GM04503 (cell line): ENCODE measurements at places on chromosomes 12 and 14.

DNA sequence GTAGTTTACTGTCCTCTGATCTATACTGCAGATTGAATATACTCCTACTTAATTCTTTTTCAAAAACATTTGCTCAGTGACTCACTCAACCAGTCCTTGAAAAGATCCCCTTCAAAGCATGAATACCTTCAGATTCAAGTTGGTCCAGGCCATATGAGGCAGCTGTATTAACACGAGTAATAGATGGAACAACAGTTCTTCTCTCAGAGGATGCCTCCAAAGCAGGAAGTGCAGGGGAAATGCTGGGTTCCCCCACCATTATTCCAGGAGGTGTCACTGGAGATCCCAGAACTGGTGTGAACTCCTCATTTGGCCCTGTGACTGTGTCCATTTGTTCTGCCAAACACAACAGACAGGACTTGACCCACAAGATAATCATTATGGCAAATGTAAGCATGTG lies 20.6 kb downstream of the ARMH4 start:
- DNase-seq: no peak

GRCh38 chr12:7210642-7211151 lies 21.2 kb downstream of the PEX5 start:
- DNase-seq: no peak

GRCh38 chr12:59744564-59744963 lies 148.7 kb downstream of the SLC16A7 start:
- DNase-seq: no peak

GRCh38 chr12:84793558-84794367 lies 118.8 kb downstream of the SLC6A15 start:
- DNase-seq: no peak

- no peak for DNase-seq
Observed at GRCh38 chr14:100673085-100673806, 53.4 kb upstream of the DLK1 start.

DNA sequence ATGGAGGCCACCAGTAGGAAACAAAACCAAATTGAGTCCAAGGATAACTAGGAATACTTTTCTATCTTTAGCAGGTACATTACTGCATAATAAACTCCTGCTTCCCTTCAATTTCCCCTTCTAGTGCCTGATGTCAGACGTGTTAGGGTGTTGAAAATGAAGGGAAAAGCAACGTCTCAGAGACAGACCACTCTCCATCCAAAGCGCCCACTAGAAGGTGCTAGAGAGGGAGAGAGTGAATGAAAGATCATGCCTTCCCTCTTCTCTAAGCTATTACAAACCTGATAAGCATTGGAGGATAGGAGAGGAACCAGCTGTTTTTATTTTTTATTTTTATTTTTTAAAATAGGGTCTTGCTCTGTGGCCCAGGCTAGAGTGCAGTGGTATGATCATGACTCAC lies 64.1 kb downstream of the ZNF641 start:
- DNase-seq: no peak

DNA sequence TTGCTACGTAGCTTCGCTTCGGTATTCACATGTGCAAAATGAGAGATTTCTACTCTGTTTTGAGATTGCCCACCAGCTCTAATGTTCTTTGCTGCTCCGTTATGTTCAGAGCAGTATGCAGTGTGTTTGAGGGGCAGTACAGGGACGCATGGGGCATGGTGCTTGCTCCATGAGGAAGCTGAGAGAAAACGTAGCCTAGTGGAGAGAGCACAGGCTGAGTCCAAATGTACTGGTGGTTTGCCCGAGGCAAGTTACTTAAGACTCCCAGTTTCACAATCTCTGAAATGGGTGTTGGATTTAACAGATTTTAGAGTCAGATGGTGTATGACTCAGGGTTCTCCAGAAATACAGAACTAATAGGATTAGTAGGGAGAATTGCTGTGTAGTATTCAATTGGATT lies 310.5 kb downstream of the ETNK1 start:
- no peak for DNase-seq

- no peak for DNase-seq
Observed at GRCh38 chr14:77436042-77436441, 12.7 kb upstream of the NOXRED1 start.

DNA sequence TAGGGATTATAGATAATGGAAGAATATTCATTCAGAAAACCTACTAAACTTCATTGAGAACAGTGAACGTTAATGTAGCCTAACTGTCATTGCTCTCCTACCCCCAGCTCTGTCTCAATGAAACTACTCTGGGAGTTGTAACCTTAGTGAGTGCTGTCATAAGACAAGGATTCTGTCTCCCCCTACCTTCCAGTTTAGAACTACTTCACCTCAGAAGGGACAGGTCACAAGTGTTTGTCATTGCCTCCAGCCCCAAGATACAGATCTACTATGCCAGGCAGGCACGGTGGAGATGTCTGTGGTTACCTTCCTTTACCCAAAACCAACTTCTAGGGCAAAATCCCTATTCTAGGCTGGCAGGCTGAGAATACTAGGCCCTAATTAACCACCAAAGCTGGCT lies 833.1 kb upstream of the SEL1L start:
- DNase-seq: no peak

GRCh38 chr14:75804570-75805275 lies 143.7 kb downstream of the TTLL5 start:
- DNase-seq: no peak

GRCh38 chr14:73741386-73741875 lies 27.2 kb upstream of the PNMA1 start:
- DNase-seq: no peak

DNA sequence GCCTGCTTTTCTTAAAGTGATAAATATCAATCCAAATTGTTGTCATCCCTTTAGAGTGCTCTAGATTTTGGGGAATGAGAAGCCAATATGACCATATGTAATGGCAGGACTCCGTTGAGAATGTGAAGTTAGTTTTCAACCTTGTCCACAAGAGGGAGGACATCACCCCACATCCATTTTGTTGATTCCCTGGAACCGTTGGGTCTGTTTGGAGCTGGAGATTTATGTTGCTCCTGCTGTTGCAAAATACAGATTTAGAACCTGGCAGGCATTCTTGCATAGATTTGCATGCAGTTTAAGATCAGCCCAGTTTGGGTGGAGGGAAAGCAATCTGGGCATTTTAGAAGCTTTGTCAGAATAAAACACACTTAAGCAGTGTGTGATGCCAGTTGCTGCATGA lies 620.1 kb downstream of the NRXN3 start:
- no peak for DNase-seq

DNA sequence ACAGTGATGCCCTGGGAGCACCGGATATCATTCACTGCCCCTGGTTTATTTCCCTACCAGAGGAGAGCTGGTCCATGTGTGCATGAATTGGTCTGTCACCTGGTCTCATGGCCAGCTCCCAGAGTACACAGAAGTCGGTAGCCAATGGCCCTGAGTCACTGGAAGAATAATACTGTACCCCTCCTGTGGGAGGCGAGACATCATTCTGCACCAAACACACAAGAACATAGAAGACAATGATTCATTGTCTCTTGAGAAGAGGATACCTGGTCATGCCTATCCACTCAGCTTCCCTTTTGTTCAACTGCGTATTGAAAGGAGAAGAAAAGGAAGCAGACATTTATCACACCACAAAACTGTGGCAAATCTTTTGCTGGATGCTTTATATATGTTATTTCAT lies 216.2 kb downstream of the DPF3 start:
- DNase-seq: no peak

- no peak for DNase-seq
Observed at GRCh38 chr12:19245106-19245505, 115.6 kb downstream of the PLEKHA5 start.

DNA sequence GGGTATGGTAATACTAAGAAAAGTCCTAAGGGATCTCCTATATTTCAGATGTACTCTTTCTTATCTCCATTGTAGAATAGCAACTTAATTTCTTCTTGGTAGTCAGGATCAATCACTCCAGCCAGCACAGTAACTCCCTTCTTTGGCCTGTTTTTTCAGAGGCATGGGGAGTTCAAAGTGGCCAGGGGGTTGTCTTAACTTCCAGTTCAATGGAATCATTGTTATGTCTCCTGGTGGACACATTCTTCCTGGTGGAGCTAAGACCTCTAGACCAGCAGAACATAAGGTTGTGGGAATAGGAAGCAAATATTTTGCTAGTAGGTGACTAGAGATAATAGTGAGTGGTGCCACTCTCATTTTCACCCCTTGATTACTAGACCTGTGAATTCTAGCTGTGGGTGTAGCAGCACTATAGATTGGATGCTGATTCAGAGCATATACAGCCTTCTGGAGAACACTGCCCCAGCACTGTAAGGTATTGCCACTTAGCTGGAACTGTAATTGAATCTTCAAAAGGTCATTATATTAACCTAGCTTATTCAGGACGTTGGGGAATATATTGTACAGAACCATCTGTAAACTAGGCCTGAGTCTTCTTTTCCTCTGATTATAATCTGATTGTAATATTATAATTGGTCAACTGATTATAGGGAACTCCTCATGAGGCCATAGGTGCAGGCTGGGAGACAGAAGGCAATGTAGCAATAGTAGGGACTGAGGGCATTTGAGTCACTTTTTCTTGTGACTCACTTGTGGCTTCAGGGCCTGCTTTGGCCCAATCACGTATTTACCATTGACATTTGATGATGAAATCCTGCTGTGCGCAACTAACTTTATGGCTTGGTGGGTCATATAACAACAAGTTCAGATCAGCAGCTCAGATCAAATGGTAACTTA lies 60.2 kb upstream of the ATP2B1 start:
- peak; percentile 96 for DNase-seq

DNA sequence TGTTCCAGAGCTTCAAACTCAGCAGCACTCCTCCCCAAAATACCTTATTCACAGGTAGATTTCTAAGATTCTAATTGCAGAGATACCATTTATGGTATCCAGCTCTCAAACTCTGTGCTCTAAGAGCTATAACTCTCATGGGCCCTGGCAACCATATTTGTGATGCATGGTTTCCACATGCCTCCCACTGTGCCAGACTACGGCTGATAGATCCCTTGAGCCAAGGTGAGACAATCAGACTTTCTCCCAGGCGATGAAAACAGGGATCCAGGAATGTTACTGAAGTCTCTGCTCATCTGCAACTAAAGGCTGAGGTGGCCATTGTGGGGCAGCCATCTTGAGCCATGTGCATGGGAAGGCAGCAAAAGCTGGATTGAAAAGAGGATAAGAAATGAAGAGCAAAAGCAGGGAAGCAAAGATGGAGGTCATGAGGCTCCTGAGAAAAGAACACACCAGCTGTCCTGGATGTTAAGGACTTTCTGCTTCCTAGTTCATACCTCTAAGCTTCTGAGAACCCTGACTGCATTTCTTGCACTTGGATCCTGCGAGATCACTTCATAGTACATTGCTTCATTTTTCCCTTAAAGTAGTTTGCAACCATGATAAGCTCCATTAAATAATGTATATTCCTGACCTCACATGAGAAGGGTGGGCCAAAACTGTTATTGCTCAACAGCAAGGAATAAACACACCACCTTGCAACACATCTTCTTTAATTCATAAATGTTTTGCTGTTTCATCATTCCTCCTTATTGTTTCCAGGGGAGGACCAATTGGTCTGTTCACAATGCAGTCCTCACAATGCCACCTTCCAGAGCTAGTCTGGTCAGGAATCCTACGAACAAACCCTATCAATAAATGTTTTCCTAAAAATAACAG lies 5.4 kb downstream of the EGLN3 start:
- DNase-seq: no peak

DNA sequence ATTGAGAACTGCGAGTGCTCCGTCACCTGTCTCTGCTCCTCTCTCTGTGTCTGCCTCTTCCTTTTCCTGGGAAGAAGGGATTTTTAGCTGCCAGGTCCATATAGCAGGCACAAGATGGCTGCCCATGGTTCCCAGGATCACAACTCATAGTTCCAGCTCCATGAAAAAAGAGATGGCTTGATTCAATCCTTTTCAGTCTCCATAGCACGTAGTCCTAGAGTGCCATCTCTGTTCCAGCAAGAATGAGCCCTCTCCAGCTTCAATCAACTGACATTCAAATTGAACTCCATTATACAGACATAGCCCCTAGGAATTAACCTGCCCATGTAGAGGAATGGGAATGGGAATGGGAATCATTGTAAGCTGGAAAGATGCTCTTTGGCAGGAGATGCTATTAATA lies 34.7 kb upstream of the RTRAF start:
- DNase-seq: no peak

DNA sequence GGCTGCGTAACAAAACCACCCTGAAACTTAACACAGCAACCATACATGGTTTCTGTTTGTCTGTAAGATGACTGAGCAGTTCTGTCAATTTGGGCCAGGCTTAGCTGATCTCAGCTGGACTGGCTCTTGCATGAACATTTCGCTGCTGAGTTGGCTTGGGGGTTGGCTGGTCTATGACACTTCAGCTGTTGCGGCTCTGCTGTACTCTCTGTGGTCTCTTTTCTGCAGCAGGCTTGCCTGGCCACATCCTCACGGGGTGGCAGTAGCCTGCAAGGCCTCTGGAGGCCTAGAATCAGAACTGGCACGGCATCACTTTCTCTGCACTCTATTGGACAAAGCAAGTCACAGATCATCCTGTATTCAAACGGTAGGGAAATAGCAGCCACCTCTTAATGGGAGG lies 216.2 kb downstream of the BCL11B start:
- DNase-seq: no peak
